RKO (cell line): ENCODE measurements at places on chromosomes 4 and X.

DNA sequence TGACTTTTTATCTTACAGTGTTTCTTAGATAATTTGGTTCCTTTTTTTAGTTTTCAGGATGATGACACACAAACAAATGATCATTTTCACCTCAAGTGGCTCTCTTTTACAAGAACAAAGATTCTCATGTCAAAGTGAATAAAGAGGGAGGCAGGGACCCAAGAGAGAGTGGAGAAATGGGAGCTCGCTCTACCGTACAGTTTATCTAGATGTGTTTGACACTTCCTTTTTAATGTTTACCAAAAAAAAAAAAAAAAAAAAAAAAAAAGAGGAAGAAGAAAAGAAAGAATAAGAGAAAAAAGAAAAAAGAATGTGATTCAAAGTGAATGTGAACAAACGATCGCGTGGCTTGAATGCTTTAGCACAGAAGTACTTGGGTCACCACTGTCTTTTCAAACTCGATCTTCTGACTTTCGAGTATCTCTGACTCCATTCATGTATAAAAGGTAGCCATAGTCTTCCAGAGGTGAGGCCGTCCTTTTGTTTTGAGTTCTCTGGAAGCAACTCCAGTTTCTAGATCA is 75.6 kb upstream of the GRXCR1 start:
- DNase-seq, result no peak

- DNase-seq, result no peak
Observed at GRCh38 chr4:4618847-4619246, 77.0 kb upstream of the STX18 start.

GRCh38 chrX:153726286-153727122 is 1.8 kb downstream of the ABCD1 start:
- DNase-seq, result peak; percentile 61

DNA sequence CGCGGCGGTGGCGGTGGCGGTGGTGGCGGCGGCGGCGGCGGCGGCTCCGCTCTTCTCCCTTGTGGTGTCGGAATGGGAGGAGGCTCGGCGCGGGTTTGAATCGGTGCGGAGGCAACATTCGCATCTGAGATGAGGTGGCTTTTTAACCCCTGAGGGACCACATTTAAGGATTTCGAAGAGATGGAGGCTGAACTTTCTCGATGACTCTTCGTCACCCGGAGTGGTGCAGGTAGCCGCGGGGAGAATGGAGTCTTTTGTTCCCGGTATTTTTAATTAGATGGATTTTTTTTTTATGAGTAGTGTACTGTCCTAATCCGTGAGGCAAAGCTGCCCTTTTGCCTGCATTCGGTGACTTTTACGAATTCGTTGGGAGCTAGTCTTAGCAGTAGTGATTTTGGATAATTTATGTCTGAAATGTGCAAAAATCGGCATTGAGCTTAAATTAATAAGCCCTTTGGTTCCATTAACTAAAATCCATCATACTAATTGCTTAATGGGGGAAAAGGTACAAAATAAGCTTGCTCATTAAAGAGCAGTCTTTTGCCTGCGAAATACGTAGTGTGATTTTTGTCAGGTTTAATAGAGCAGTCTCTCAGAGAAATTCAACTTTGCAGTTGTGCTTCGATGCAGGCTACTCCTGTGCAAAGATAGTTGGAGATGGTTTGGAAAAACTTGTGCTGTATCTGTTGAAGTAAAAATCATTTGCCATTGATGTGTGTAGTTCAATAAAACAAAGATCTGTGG is 206.2 kb downstream of the TENM3 start:
- no peak for DNase-seq

DNA sequence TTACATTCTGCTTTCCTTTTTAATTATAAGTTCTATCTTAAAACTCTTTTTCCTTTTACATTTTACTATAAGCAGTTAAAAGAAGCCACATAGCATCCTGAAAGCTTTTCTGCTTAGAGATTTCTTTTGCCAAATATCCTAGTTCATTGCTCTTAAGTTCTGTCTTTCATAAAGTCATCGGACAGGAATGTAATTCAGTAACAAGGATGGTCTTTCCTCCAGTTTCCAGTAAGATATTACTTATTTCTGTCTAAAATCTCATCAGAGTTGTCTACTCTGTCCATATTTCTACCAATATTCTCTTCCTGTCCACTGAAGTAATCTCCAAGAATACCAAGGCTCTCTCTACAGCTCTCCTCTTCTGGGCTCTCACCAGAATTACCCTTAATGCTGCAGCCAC is 37.5 kb upstream of the ADH1C start:
- no peak for DNase-seq

DNA sequence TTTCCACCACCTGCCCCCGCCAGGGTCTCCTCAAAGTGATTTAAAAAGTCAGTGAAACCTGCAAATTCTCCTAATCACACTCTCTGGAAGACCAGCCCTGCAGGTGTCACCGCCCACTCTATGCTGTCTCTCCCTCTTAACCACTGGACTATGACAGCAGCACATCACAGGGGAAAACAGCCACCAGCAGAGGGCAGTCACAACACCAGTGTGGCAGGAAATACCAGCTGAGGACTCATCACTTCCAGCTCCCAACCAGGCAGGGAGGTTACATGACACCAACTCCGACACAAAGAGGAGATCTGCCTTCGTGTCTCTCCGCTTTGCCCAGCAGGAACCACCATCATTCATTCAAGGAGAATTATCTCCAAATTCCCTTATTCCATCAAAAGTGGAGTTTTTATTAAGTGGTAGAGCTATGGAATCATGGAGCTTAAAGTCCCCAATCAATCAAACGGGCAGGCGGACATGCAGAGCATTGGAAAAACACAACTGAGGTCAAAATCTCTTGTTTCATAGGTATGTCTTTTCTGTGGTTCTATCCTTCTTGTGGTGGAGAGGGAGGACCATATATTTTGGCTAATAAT is 91.3 kb downstream of the NSUN7 start:
- peak; percentile 83 for DNase-seq

GRCh38 chr4:140028101-140028500 is 125.9 kb downstream of the MAML3 start:
- no peak for DNase-seq

DNA sequence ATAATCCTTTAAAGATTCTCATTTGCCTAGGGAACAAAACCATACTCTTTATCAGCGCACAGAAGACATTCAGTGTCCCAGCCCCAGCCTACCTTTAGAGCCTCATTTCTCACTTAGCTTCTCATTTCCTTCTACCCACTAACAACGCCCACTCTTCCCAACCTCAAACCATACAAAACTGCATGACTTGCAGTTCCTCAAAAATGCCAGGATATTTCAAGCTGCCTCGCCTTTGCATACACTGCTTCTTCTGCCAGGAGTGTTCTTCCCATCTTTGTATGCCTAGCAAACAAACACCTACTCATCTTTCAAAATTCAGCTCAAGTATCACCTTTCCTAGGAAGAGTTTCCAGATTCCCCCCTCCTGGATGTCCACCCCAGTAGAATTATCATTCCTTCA is 129.9 kb upstream of the ADGRL3 start:
- DNase-seq, result no peak

DNA sequence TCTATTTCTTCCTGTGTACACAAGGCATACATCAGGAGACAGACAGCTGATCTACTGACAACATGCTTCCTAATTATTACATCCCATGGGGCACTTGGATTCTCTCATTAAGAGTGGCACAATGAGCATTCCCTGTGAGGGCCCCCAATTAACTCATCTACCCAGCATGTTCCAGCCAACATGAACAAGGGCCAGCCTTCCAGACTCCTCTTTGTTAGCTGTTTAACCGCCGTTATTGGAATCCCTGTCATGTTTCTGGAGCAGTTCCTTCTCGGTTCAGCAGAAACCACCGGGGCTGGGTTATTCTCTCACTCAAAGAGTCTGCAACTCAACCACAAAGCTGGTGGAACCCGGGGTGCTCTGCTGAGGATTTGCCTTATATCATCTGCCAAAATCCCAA is 9.9 kb upstream of the GPM6B start:
- DNase-seq, result no peak

GRCh38 chr4:105765690-105766407 is 57.3 kb downstream of the GSTCD start:
- peak; percentile 61 for DNase-seq

DNA sequence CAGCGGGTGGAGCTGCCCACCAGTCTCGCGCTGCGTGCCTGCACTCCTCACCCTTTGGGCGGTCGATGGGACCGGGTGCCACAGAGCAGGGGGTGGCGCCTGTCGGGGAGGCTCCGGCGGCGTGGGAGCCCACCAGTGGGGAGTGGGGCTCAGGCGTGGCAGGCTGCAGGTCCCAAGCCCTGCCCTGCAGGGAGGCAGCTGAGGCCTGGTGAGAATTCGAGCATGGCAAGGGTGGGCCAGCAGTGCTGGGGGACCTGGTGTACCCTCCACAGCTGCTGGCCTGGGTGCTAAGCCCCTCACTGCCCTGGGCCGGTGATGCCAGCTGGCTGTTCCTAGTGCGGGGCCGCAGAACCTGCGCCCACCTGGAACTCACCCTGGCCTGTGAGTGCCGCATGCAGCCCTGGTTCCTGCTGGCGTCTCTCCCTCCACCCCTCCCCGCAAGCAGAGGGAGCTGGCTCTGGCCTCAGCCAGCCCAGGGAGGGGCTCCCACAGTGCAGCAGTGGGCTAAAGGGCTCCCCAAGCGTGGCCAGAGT is 746.6 kb upstream of the PABPC4L start:
- no peak for DNase-seq

DNA sequence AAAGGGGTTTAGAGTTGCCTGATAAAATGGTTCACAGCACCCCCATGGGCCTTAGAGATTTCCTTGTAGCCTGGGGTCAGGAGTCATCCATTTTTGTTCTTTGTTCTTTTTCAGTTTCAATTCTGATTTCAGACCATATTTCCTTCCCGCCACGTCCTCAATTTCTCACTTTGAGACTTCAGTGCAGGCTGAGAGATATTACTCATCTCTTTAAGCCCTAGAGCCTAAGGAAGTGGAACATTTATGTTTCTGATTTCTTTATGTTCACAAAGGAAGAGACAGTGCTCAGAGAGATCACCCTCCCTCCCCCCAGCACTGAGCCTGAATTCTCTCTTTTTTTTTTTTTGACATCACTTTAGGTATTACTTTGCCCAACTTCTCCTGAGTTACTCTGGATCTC is 56.3 kb downstream of the MSN start:
- no peak for DNase-seq

DNA sequence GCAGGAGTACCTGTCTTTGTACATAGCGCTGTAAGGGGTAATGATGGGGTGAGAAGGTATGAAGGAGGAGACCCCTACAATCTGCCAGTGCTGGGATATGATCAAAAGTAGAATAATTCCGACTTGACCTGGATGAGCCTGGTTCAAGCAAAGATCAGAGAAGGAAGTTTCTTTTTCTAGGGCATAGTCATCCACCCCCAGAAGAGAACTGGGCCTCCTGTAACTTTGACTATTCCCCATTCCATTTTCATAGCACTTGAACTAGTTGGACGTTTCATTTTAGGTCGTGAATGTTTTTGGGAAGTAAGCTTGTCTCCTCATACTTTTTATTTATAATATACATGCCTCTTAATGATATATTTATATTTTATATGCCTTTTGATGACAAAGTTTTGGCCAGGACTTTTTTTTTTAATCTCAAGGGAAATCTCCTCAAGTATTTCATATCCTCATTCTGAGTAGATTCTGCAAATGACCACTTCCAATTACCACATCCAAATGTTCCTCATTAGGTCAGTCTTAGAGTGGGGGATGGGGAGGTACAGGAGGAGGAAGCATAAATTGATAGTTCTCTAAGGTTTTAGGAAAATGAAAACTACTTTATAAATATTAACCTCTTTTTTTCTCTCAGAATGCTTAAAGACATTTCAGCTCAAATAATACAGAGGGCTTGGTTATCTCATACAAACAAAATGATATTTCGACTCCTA is 3.5 kb downstream of the CXorf58 start:
- DNase-seq, result no peak

DNA sequence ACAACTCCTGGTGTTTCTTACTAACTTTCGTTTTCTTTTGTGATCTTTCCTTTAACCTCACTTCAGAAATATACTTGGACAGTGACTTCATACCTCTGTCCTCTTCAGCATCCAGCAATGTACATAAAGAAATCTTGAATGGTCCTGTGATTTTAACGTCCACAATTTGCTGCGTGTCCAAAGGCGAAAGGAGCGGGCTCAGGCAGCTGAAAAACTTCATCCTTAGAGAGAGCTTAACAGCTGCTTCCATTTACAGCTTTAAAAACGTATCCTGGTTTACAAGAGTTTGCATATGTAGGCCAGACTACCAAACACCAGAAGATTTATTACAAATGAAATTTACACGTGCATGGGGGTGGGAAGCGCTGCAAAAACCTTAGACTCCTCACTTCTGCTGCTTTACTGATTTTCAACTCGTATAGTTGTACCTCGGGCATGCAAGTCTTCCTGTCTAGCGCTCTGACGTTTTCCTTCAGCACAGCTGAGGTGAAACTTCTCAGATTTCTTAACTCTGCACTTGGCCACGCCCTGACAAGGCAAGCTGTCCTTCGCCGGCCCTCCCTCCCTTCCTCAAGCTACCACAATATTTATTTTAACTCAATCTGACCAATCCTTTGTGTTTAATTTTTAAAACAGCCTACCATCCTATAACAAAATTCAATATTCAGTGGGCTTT is 406.4 kb downstream of the FAM47A start:
- no peak for DNase-seq

DNA sequence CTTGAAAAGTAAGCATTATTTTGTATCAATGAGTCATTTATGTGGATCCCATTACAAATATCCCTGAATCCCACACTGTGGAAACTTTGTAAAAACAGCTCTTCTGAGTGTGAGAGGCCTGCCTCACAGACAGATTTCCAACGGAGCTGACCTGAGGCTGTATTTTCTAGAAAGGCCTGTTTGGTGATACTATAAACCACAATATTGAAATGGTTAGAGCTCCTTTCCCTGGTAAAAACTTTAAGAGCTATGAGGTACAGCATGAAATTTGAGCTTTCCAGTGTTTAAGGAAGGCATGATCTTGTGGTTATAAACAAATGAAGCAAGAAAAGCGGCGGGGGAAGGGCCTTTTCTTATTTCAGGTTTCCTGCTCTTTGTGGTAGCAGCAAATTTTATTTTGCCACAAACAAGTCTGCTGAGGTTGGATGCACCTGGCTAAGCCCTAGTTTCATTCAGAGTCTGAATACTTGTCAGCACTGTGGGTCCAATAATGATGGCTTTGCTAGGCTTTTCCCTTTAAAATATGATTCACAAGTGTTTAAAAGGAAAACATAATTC is 86.8 kb upstream of the ETNPPL start:
- DNase-seq, result no peak

GRCh38 chrX:68640661-68641060 is 6.8 kb upstream of the STARD8 start:
- no peak for DNase-seq
